ENCODE measurements at places on chromosomes 11 and 22. TPM values are rescaled to one million over a fixed set of nuclear protein-coding genes. Genes with fewer than 3 reads are reported as not detected.

The MMP13 gene
- not detected for total RNA-seq

The CABP7 gene
- total RNA-seq: not detected

The APOA4 gene
- total RNA-seq: 14.3 TPM

The TMEM132A gene
- total RNA-seq: 18.9 TPM

DNA sequence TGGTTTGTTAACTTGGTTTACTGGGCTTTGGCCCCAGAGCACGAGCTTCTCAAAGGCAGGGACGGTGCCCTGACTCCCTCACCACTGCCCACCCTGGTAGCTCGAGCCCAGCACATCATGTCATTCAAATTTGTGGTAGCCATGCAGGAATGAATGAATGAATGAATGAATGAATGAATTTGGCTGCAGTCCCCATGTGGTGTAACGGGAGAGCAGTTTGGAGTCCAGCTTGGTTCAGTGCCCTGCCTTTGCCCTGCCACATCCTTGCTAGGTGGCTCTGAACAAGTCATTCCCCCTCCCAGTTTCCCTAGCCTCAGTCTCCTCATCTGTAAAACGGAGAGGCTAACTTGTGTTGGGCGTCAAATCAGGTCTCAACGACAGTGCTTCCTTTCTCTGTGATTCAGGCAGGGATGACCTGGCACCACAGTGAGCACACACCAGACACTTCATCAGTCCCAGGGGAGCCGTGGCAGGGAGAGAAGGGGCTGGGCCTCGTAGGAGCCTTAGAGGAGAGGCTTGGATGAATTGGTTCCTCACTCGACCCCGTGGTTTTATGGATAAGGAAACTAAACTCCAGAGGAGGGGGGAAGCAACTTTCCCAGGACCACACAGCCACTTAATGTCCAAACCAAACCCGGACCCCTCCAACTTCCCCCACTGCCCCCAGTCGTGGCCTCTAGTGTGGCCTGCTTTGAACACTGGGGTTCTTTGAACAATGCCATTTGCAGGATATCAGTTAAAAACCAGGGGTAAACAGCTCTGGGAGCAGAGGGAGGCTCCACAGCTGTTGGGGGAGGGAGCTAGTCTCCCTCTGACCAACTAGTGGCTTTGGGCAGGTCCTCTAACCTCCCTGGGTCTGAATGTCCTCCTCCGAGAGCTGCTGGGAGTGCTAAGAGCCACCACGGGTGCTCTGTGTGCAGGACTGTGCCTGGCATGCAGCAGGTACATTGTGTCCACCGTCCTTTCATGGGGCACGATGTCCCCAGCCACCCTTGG, 86.2 kb downstream of the CACNA1I start:
- H3K4me1 ChIP-seq: no peaks in the 10 kb centered on the region
- no peak overlapping the region for H3K27ac ChIP-seq
- H3K4me3 ChIP-seq: no peak overlapping the region
- no peak for DNase-seq
- H3K27me3 ChIP-seq: peaks cover 3% of the 10 kb centered on the region

DNA sequence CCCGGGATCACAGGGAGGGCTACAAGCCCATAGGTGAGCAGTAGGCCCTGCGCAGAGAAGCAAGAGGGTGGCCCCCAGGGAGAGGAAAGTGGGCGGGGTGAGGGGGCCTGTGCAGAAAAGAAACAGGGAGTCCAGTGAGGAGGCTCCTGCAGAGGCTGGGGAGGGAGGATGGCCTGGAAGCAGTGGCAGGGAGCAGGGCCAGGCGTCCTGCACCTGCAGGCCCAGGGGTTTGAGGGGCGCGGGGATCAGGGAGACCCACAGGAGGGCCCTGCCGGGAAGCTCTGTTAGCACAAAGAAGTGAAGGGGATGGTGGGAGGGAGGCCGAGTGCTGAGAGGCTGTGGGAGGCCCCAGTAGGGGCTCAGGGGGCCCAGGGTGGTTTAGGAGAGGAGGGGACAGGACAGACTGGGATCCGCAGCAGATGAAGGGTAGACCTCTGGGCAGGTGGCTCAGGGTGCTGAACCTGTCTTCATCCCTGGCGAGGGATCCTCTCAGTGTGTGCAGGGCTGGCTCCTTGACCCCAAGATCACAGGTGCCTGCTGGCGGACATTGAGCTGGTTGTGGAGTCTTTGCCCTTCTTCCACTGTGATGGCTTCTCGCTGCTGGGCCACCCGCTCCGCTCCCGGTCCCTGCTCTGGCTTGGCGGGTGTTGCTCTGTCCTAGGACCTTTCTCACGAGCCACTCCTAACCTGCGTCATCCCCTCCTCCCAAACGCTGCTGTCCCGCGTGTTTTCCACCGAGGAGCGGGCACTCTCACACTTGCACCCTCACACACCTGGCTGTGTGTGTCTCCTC, 31.8 kb upstream of the CELSR1 start:
- no peaks in the 10 kb centered on the region for H3K27me3 ChIP-seq
- no peak overlapping the region for H3K4me3 ChIP-seq
- DNase-seq: no peak
- H3K4me1 ChIP-seq: no peaks in the 10 kb centered on the region
- H3K36me3 ChIP-seq: no peaks in the 10 kb centered on the region

The ACTN3 gene
- total RNA-seq: not detected

DNA sequence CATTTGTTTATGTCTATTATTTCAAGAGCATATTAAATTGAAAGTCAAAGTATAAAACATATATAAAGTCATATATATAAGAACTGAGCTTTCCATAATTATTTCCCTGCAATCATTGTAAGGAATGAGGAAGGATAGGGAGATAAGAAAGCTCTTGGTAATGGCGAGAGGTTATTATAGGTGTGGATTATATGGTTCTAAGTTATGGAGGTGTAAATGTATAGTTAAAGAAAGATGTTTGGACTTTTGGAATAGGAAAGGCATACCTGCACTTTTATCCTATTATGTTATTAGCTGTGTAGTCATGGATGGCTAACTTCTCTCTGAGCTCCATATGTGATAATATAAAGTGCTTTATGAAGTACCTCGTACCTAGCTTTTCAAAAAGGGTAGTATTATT, 127.6 kb downstream of the LUZP2 start:
- DNase-seq: no peak
- H3K36me3 ChIP-seq: no peaks in the 10 kb centered on the region
- H3K4me1 ChIP-seq: no peaks in the 10 kb centered on the region
- H3K4me3 ChIP-seq: no peak overlapping the region
- H3K27me3 ChIP-seq: no peaks in the 10 kb centered on the region
- no peak overlapping the region for H3K27ac ChIP-seq

The CHID1 gene
- total RNA-seq: 69.4 TPM

The TMEM191C gene
- total RNA-seq: not detected

DNA sequence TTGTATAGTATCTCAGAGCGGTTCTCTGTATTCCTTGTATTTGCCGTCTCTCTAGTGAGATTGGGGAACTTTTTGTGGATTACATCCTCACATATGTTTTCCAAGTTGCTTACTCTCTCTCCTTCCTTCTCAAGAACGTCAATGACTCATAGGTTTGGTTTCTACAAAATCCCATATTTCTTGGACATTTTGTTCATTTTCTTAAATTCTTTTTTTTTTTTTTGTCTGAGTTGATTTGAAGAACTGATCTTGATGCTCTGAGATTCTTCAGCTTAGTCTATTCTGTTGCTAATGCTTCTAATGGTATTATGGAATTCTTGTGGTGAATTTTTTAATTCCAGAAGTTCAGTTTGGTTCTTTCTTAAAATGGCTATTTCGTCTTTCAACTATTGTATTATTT, 28.4 kb upstream of the SLN start:
- H3K4me1 ChIP-seq: no peaks in the 10 kb centered on the region
- no peaks in the 10 kb centered on the region for H3K36me3 ChIP-seq

The KRTAP5-11 gene
- total RNA-seq: not detected

DNA sequence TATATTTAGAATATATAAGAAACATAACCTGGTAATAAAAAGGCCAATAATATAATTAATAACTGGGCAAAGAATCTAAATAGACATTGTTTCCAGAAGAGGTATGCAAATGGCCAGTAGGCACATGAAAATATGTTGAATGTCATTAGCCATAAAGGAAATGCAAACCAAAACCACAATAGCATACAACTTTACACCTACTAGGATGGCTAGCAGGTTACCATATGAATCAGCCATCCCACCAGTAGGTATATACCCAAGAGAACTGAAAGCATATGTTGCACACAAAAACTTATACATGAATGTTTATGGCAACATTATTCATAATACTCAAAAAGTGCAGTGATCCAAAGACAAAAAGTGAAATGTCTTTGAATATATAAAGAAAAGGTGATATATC, 2.7 kb upstream of the OR2D2 start:
- no peaks in the 10 kb centered on the region for H3K27me3 ChIP-seq
- no peak overlapping the region for H3K27ac ChIP-seq
- no peaks in the 10 kb centered on the region for H3K4me1 ChIP-seq

The MMP7 gene
- not detected for total RNA-seq

The SLC17A6 gene
- total RNA-seq: not detected

- no peak overlapping the region for H3K27ac ChIP-seq
- DNase-seq: no peak
- H3K4me3 ChIP-seq: no peak overlapping the region
- no peaks in the 10 kb centered on the region for H3K36me3 ChIP-seq
Measured at GRCh38 chr11:110298301-110298765, 1.9 kb upstream of the RDX start.

DNA sequence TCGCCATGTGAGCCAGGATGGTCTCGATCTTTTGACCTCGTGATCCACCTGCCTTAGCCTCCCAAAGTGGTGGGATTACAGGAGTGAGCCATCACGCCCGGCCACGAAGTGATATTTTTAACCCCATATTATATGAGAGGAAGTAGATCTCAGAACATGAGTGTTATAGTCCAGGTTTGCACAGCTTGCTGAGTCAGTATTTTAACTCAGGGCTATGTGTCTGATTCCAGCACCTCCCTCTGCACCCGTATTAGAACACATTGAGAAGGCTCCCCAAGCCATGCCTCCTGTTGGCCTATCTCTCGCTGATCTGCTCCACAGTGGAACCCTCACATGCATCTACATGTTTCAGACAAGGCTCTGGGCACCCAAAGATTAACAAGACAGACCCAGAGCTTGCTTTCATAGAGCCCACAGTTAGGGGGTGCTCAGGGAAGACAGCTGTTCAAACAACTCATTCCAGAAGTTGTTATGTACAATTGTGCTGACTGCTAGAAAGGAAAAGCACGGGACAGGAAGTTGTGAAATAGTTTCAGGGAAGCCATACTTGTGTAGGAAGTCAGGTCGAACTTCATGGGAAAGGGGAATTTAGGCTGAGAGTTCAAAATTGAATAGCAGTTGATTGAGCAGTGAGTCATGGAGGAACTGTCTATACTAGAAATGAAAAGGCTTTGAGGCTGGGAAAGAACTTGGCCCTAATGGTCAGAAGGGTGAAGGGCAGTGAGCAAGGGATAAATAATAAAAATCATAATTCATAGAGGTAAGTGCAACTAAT, 49.3 kb upstream of the CLPB start:
- H3K27me3 ChIP-seq: no peaks in the 10 kb centered on the region
- peak overlapping the region; percentile 38 for H3K27ac ChIP-seq
- no peaks in the 10 kb centered on the region for H3K4me1 ChIP-seq
- H3K4me3 ChIP-seq: no peak overlapping the region
- no peak for DNase-seq
- no peaks in the 10 kb centered on the region for H3K36me3 ChIP-seq

DNA sequence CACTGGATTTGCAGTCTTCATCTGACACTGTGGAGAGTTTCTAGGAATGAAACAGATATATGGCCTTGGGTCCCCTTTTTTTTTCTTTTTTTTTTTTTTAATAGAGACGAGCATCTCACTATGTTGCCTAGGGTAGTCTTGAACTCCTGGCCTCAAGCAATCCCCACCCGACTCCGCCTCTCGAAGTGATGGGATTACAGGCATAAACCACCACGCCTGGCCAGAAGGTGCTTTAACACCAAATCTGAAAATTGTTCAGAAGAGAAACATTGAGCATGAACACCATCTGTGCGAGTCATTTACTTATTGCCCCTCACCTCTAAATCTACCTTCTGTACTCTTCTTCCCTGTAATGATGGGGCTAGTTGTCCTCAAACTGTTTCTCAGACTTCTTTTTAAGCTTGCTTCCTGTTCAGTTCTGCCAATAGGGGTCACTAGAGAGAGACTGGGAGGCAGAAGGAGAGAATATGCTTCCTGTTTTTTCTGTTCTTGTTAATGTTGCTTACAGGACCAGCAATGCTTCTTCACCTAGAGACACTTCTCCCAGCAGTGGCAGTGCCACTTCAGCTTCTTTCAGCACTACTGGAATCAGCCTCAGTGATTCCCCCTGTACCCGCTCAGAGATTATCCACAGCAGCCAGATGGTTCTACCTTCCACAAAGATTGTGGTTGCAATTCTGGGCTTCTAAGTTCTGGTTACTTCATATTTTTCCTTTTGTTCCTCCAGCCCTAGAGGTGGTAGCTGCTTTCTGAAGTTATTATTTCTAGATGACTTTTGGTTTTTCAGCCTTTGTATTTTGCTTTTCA, 20.8 kb upstream of the ZBED5 start:
- DNase-seq: no peak
- H3K27ac ChIP-seq: no peak overlapping the region
- no peaks in the 10 kb centered on the region for H3K36me3 ChIP-seq
- H3K4me1 ChIP-seq: no peaks in the 10 kb centered on the region
- no peaks in the 10 kb centered on the region for H3K27me3 ChIP-seq

GRCh38 chr11:108672786-108673185, 7.9 kb downstream of the DDX10 start:
- H3K4me1 ChIP-seq: peaks cover 2% of the 10 kb centered on the region
- H3K27me3 ChIP-seq: no peaks in the 10 kb centered on the region
- no peak overlapping the region for H3K27ac ChIP-seq
- H3K36me3 ChIP-seq: peaks cover 26% of the 10 kb centered on the region
- H3K4me3 ChIP-seq: no peak overlapping the region

DNA sequence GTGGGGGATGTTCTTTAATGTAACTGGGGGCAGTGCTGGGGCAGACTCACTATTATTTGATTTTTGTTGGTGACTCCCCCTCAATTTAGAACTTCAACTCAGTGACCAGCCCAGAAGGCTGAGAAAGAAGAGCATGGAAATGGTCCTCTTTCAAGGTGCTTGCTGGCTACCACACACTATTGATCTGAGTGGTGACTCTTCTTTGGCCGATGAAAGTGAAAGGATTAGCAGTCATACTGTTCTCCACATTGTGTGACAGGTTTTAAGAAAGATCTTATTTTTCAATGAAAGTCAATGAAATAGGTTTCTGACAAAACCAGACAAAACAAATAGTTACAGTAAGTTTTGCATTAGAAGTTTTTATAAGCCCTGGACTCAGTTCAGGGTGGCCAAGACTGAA, 29.9 kb downstream of the NLRP14 start:
- H3K36me3 ChIP-seq: no peaks in the 10 kb centered on the region
- no peak for DNase-seq
- H3K4me3 ChIP-seq: no peak overlapping the region
- H3K27ac ChIP-seq: no peak overlapping the region

The OR4C16 gene
- total RNA-seq: not detected

The FAM180B gene
- not detected for total RNA-seq

DNA sequence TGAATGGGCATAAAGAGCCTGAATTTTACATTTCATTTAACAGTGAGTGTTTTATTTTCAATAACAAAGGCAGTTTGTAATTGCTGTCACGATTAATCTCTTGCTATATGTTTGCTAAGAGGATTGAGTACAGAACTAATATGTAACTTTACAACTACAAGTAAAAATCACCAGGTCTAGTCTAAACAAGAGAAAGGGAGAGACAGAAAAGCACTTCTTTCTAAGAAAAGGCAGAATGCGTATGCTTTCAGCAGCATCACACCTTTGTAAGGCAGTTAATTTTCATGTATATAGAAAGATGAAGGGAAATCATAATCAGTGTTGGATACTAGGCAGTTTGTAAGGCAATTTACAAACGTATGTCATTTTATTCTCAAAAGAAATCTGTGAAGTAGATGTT, 169.8 kb downstream of the NELL1 start:
- DNase-seq: no peak
- H3K4me1 ChIP-seq: no peaks in the 10 kb centered on the region
- no peaks in the 10 kb centered on the region for H3K27me3 ChIP-seq
- no peaks in the 10 kb centered on the region for H3K36me3 ChIP-seq
- H3K4me3 ChIP-seq: no peak overlapping the region

The KRTAP5-10 gene
- not detected for total RNA-seq

The SMTNL1 gene
- total RNA-seq: not detected

All from ascending aorta (tissue), 2 donors.